ENCODE measurements at places on chromosomes 4 and X. TPM values are rescaled to one million over a fixed set of nuclear protein-coding genes. Genes with fewer than 3 reads are reported as not detected.

Gene MSX1
- total RNA-seq, result 0.82 TPM

Gene TLR10
- under 0.01 TPM for total RNA-seq

Gene AKAP14
- not detected for total RNA-seq

Gene MAGED4
- total RNA-seq, result 11.0 TPM

Gene RRH
- total RNA-seq, result not detected

Gene ASMT
- total RNA-seq, result not detected

Gene MAGEA1
- total RNA-seq, result not detected

Gene PDLIM3
- 907 TPM for total RNA-seq

Gene AR
- total RNA-seq, result 3.8 TPM

Gene SUPT20HL2
- total RNA-seq, result 0.14 TPM

Gene PRDM5
- 20.4 TPM for total RNA-seq

Gene MAGEB4
- not detected for total RNA-seq

Gene PRKG2
- 10.8 TPM for total RNA-seq

Gene TMEM31
- total RNA-seq, result not detected

Gene TRIM60
- not detected for total RNA-seq

Gene CLIC2
- total RNA-seq, result 19.7 TPM

Gene LIAS
- 16.1 TPM for total RNA-seq

Gene CFAP299
- total RNA-seq, result not detected

Gene GABRG1
- total RNA-seq, result not detected

Gene PCYT1B
- total RNA-seq, result 0.49 TPM

Gene CFAP47
- not detected for total RNA-seq

Gene SAGE1
- total RNA-seq, result not detected

Gene F11
- not detected for total RNA-seq

Gene MSANTD1
- total RNA-seq, result 0.36 TPM

Gene CPZ
- total RNA-seq, result 8.3 TPM

Gene FREM3
- total RNA-seq, result not detected

Gene MAP3K15
- not detected for total RNA-seq

Gene ZNF732
- total RNA-seq, result not detected

Gene CDX4
- not detected for total RNA-seq

Gene CNGA1
- total RNA-seq, result not detected

Data from sigmoid colon (tissue), 7 donors.